Upper lobe of right lung (tissue), 1 donor: ENCODE measurements at places on chromosomes 7 and 10. TPM values are rescaled to one million over a fixed set of nuclear protein-coding genes. Genes with fewer than 3 reads are reported as not detected.

GRCh38 chr7:53984776-53985175 is 557.4 kb upstream of the VSTM2A start:
- DNase-seq: no peak

- DNase-seq: no peak
Observed at GRCh38 chr7:149278396-149278795, 16.4 kb downstream of the ZNF783 start.

GRCh38 chr10:132557696-132558515 is 20.3 kb downstream of the INPP5A start:
- DNase-seq: no peak

Gene FAM237B
- total RNA-seq: not detected

Gene GDF10
- total RNA-seq: 16.8 TPM
